Activated CD4-positive, alpha-beta T cell treated with anti-CD3 and anti-CD28 coated beads, Interleukin-2, amount 10 ng/mL, durations not matched to agents 7 days and 5 days (primary cell): ENCODE measurements at places on chromosomes 2 and 18. TPM values are rescaled to one million over a fixed set of nuclear protein-coding genes. Genes with fewer than 3 reads are reported as not detected.

The EPC2 gene
- total RNA-seq: 38.1 TPM

DNA sequence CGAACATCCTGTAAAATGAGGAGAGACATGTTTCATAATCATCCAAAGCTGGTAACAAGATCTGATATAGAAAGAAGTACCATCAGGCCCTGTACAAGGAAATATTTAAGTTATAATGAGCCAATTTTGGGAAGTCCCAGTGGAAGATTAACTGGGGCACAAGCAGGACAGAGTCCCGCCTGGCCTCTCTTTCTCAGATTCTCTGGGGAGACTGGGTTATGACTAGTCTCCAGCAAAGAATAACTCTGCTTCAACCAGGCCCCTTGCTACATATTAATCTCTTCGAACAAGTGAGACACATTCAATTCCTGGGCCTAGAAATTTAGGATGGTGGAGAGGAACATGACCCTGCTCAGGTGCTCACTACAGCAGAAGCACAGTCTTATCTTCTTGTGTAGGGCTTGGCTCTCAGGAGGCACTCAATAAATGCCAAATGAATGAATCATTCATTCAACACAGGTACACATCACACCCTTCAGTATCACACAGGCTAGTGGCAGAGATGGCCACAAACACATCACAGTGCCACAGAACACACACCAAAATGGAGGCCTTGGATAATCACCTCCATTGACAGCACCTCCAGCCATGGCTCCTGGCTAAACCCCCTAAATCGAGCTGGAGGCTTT lies 46.4 kb upstream of the RNF152 start:
- no peak overlapping the region for H3K27ac ChIP-seq
- no peak for DNase-seq
- H3K27me3 ChIP-seq: peaks cover 27% of the 10 kb centered on the region
- peaks cover 30% of the 10 kb centered on the region for H3K4me1 ChIP-seq

DNA sequence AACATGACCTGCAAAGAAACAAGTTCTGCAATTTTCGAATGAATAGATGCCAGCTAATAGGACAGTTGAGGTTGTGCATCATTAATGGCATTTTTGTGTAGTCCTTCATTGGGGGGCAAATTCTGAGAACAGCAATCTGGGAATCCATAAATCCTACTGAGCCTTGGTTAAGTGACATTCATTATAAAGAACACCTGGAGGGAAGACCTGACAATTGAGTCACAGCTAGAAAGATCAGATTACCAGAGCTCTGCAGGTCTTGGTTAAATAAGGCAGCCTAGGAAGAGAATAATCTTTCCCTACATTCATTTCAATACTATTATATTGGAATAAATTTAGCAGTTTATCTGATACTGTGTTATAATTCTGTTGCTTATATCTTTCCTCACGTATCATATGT lies 14.3 kb downstream of the KCNH7 start:
- H3K4me3 ChIP-seq: no peak overlapping the region
- no peaks in the 10 kb centered on the region for H3K4me1 ChIP-seq
- H3K27ac ChIP-seq: no peak overlapping the region

DNA sequence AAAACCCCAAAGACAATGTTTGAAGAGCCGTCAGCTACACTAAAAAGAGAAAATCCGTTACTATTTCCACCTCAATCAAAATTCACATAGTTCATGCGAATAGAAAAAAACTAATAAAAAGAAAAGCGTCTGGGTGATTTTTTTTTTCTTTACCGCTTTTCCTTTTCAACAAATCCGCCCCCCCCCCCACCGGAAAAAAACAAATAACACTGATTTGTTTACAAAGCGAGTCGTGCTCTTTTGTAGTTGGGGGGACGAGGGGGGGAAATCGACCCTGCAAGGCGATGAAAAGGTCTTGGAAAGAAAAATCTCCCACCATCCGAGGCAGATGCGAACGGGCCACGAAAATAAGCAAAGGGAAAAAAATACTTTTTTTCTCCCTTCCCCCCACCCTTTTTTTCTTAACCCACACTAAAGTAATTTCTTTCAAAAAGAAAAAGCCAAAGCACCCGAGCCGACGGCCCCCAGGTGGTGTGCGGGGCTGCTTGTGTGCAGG lies 638 bp downstream of the ZNF521 start:
- peaks cover 5% of the 10 kb centered on the region for H3K36me3 ChIP-seq
- H3K27ac ChIP-seq: no peak overlapping the region
